ENCODE measurements at places on chromosomes 11 and 22.
A peak's percentile ranks its signal among the peaks of the same experiment; 100 is the strongest.

- no peak for DNase-seq
Observed at GRCh38 chr22:11627436-11627797, 3900.6 kb upstream of the OR11H1 start.

DNA sequence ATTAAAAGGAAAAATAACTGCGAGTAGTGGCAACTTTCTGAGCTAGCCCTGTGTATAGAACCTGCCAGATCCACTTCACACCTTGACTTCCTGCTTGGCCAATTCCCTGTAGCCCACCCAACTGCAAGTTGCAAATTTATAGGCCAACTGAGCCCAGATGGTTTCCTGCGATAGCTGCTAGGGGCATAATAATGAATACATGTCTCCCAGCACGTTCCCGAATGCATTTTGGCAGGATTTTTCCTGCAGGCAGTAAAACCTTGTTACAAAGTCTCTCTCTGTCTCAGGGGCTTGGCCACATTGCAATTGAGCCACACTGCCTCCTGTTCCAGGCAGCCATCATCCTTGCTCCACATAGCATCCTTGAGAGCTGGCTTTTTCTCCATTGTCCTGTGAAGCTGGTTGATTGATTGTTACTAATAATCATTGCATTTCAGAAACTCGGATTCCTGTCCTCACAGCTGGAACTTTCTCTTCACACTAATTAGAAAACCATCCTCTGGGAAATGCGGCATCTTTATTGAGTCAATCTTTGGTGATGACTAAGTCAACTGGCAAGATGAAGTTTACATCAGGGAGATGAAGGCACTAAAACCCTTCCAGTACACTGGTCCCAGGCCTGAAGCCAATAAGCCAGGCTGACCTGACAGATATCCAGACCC is 18.6 kb upstream of the LMO2 start:
- no peak for DNase-seq

DNA sequence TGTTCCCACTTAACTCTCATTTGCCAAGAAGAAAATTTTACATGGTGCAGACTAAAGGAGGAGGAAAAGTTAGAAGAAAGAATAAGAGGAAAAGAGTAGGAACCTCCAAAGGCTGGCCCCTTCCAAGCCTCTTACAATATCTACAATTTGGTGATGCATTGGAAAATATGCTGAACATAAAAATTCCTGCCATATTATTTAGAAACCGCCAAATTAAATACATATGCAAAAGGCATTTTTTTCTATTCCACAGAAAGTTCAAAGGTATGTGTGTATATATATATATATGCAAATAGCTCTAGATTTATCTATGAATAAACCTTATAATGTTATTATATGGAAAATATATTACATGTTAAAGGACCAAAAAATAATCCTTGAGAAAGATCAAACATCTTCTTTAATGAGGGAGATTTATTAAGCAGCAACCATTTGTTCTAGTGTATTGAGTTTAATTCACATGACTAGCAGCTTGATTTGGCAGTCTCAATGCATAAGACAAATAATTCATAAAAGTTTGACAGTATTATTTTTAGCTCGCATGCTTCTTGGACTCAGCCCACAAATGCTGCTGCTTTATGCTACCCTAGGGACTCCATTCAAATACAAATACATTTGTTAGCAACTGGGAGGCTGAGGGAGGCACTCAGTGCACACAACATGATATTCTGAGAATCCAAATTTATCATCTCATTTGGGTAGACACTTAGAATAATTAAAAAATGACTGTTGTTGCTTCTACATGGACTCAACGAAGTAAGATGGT is 184.9 kb downstream of the SBF2 start:
- no peak for DNase-seq

GRCh38 chr11:122778148-122778547 is 60.2 kb upstream of the CRTAM start:
- DNase-seq = no peak

GRCh38 chr11:96337541-96338431 is 5.2 kb downstream of the MAML2 start:
- DNase-seq = peak; percentile 56
